ENCODE measurements at places on chromosomes 11 and 22.

DNA sequence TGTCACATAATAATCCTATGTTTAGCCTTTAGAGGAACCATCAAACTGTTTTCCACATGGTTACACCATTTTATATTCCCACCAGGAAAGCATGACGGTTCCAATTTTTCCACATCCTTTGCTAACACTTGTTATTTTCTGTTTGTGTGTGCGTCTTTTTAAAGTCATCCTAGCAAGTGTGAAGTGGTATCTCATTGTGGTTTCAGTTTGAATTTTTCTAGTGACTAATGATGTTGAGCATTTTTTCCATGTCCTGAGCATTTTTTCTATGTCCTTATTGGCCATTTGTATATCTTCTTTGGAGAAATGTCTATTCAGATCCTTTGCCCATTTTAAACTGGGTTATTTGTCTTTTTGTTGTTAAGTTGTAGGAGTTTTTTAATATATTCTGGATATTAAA lies 53.7 kb upstream of the DEPDC7 start:
- no peak for DNase-seq

- DNase-seq = no peak
Measured at GRCh38 chr11:11500744-11501487, 120.9 kb downstream of the GALNT18 start.

- DNase-seq = no peak
Measured at GRCh38 chr11:95516786-95517185, 272.8 kb downstream of the FAM76B start.

GRCh38 chr11:36540998-36541397 lies 26.8 kb upstream of the RAG1 start:
- DNase-seq = peak; percentile 61

- DNase-seq = peak; percentile 49
Measured at GRCh38 chr22:29765905-29766631, 739 bp downstream of the ZMAT5 start.

- DNase-seq = no peak
Measured at GRCh38 chr22:38027487-38027886, 29.7 kb upstream of the PICK1 start.

DNA sequence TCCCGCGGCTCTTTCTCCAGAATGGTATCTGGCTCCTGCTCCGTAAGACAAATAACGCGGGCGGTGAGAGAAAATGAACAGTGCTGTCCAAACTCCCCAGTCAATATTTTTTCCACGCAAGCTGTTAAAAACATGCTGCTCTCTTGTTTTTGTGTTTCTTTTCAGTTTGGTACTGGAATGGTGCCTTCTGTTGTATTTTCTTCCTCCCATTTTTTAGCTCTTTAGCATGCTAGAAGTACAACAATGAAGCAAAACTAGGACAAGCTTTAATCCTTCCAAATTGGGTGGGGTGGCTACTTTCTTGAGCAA lies 599 bp upstream of the PPP2R1B start:
- no peak for DNase-seq

DNA sequence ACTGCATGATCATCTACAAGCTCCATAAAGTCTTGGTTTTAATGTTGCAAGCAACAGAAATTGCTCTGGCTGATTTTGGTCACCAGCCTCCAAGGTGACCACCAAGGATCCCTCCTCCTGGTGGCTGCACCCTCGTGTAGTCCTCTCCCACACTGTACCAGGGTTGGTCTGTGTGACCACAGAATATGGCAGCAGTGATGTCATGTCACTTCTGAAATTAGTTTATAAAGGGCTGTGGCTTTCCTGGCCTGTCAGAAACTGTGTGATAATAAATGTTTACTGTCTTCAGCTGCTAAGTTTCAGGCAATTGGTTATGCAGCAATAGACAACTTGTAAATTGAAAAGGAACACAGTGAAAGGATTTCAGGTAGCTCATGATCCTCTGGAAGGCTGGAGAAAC lies 5.3 kb upstream of the PRDM11 start:
- DNase-seq = no peak

- peak; percentile 38 for DNase-seq
Measured at GRCh38 chr11:75214411-75214821, 26.2 kb upstream of the TPBGL start.

DNA sequence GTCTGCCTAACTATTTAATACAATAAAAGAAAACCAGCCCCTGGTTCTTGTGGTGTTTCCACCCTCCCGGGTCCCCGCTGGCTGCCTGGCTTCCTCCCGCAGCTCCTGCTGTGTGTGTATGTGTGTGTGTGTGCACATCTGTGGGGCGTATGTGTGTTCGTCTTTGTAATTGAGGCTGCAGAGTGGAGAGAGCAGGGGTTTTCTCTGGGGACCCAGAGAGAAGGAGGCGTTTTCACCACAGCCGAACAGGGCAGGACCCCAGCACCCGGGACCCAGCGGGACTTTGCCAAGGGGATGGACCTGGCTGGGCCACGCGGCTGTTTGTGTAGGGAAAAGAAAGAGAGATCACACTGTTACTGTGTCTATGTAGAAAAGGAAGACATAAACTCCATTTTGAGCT lies 42.7 kb downstream of the IGLL1 start:
- no peak for DNase-seq

GRCh38 chr11:63212742-63213141 lies 30.7 kb downstream of the SLC22A25 start:
- DNase-seq = peak; percentile 31

GRCh38 chr11:57425565-57426438 lies 1.1 kb downstream of the SLC43A3 start:
- DNase-seq = peak; percentile 30

GRCh38 chr11:74366576-74366975 lies 31.7 kb downstream of the PGM2L1 start:
- DNase-seq = no peak

- peak; percentile 11 for DNase-seq
Measured at GRCh38 chr11:123111465-123111864, 49.5 kb upstream of the HSPA8 start.

DNA sequence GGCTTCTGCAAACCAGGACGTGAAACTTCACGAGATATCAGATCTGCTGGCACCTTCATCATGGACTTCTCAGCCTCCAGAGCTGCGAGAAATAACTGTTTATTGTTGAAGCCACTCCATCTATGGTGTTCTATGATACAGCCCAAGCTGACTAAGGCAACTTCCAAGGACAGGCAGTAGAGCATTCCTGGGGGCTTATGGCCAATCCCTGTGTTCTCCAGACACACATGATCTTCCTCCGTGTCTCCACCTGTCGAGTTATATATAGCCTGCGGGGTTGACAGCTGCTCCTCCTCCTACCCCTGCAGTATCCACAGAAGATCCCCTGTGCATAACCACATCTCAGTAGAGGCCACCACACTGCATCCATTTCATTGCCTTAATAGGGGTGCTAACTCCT lies 11.0 kb downstream of the TP53AIP1 start:
- no peak for DNase-seq

GRCh38 chr11:44944181-44944852 lies 6.4 kb downstream of the TP53I11 start:
- no peak for DNase-seq

- no peak for DNase-seq
Measured at GRCh38 chr11:2314525-2315394, 12.9 kb downstream of the TSPAN32 start.

DNA sequence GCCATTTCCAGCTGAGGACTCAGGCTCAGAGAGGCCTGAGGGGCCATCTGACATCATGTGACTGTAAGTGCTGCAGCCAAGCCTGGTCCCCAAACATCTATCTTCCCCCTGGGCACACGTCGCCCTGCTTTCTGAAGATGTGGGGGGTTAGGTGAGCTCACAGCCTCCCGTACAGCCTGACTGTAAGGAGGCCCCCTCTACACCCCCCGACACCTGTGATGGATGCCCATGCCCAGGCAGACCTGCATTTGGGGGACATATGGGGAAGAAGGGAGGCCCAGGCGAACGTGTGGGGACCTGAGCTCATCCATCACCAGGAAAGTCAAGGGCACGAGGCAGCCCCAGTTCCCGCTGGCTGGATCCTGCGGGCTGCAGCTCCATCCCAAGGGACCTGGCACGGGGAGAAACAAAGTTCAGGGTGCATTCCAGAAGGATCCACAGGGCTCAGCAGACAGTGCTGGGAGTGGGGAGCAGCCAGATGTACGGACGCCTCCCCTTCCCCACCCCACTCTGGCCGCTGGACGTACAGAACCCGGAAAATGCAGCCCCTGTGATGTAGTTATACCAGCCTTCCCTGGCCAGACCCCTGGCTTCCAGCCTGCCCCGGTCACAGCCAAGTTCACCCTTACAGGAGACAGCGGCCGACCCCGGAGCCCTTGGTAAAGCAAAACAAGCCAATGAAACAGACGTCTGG lies 1431.4 kb downstream of the BRD1 start:
- no peak for DNase-seq

DNA sequence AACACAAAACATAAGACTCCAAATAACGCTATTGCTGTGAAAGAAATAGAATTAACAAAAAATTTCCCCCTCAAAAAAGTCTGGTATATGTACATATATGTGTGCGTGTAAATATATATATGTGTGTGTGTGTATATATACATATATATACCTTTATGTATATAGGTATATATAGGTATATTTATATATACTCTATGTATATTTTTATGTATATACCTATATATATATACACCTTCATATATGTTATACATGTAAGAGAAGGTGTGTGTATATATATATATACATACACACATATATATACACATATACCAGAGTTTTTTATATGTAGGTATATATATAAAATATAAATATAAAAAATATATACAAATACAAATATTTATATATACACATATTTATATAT lies 199.2 kb downstream of the RAB38 start:
- no peak for DNase-seq

- no peak for DNase-seq
Measured at GRCh38 chr11:129749141-129749540, 66.5 kb upstream of the TMEM45B start.

DNA sequence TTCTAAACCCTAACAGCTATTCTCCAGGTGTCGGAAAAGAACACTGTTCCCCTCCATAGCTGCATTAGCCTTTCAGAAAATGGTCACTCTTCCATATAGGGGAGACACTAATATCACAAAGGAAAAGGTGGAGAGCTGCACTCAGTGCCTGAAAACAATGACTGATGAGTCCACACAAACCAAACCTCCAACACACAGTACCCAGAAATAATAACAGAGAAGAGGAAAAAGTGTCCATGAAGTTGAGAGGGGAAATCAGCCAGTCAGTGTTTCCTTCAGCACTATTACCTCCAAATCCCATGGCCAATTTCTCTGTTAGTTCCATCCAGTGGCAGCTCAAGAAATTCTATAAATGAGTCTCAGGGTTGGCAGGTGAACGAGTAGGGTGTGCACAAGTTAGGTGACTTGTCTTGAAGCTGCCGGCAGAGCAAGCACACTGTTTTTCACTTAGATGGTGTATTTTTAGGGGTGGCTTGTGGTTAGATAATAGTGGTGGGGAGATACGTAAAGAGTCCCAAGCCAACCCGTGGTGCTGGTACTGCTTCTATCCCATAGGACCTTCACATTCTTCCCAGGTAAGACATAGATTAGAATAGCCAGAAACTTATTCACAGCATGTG lies 84.5 kb upstream of the CHRM4 start:
- DNase-seq = no peak

DNA sequence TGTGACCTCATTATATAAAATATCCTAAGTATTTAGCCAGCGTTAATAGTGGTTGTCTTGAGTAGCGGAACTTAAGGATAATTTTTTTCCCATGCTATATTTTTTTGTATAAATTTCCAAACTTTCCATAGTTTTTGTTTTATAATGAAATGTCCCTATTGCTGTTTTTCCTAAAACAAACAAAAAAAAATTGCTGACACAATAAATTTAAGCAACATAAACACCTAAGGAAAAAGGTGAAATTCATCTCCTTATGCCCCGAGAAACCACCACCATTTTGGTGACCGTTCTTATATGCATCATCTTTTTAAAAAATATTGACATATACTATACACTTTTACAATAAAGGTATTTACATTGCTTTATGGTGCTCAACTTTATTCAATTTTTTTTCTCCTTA lies 708.8 kb upstream of the ANO5 start:
- DNase-seq = no peak

DNA sequence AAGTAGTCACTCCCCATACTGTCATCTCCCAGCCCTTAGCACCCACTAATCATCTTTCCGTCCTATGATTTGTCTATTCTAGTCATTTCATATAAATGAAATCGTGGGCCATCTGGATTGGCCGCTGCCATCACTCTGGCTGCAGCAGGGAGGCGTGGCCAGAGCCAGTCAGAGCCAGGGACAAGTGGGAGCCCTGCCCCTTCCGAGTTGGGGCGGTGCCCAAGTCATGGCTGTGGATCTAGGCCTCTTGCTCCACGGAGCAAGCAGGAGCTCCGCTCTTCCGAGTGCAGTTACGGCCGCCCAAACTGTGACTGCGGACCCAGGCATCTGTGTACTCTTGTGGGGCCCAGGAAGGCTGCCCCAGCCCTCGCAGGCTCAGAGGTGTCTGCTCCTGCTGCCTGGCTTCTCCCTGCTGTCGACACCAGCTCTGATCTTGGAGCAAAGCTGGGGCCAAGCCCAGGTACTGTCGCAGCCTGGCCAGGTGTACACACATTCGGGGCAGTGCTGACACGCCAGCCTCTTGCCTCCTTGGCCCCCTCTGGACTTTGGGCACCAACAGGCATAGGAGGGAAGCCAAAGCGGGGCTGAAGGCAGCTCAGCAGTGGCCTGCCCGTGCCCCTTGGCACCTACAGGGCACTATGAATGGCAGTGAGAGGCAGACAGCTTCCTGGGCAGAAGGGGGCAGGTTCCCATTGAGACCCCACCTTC lies 8.4 kb downstream of the MRPL48 start:
- DNase-seq = no peak

DNA sequence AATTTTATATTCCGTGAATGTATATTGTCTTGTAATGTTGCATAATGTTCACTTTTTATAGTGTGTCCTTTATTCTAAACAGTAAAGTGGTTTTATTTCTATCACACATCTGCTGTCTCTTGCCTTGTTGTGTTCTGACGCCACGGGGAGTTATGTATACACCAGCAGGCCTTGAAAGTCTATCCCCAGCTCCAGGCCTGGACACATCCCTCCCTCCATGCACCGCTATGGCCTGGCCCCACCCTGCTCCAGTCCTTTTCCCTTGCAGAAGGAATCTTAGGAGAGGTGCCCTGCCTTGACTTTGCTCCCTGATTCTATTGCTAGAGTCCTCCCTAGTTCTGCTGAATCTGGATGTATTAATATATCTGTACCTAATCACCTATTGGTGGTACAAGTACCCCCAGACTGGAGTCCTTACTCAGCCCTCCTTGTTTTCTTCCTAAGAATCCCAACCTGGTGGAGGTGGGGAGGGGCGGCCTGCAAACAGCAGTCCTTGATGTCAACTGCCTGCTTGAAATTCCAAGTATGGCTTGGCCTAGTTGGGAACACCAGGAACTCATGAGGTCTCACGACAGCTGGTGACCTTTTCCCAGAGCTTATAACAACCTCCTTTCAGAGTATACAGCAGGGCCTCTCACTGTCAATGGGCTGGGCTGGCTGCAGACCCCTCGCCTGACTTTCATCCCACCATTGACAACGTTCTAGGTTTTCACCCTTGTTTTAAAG lies 61.6 kb downstream of the TIMP3 start:
- DNase-seq = no peak

Data from HL-60 (cell line).